ENCODE measurements at places on chromosomes 6 and 20. TPM values are rescaled to one million over a fixed set of nuclear protein-coding genes. Genes with fewer than 3 reads are reported as not detected.
A peak's percentile ranks its signal among the peaks of the same experiment; 100 is the strongest.

Gene HLA-DRB1
- 27.3 TPM for total RNA-seq

Gene FKBP1C
- not detected for total RNA-seq

GRCh38 chr6:47663462-47664216 lies 34.7 kb upstream of the ADGRF4 start:
- DNase-seq, result no peak

Gene C20orf96
- 8.3 TPM for total RNA-seq

GRCh38 chr6:32947552-32948465 lies 5.1 kb downstream of the HLA-DMA start:
- DNase-seq, result no peak

DNA sequence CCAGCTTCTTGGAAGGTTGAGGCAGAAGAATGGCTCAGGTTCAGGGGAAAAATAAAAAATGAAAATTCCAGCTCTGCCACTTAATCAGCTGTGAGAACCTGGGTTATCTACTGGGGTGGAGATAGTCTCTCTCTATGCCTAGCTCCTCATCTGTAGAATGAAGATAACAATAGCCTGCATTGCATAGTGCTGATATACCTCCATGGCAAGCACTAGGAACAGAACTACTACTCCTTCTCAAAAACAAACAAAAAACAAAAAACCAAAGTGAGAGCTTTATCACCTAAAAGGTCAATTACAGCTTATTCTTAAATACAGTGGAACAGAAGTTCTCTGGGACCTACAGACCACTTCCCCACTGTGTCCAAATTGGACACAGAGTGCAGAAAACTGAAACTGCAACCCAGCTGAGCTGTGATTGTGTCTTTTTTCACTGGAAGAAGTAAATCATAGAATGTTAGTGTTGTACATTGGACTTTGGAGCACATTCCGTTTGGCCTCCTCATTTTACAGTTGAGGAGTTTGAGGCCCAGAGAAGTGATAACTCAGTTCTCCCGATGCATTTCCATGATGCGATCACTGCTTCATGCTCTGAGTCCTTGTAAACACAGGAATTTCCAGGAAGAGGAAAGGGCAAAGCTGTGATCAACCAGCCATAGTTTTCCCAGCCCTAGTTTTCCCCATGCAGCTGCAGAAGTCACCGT lies 23.3 kb downstream of the MTFR2 start:
- DNase-seq, result no peak

GRCh38 chr20:7137395-7138151 lies 370.1 kb downstream of the BMP2 start:
- no peak for DNase-seq

GRCh38 chr6:147137986-147138385 lies 66.2 kb upstream of the STXBP5 start:
- no peak for DNase-seq

- no peak for DNase-seq
Measured at GRCh38 chr20:47776639-47777038, 8.6 kb downstream of the SULF2 start.

DNA sequence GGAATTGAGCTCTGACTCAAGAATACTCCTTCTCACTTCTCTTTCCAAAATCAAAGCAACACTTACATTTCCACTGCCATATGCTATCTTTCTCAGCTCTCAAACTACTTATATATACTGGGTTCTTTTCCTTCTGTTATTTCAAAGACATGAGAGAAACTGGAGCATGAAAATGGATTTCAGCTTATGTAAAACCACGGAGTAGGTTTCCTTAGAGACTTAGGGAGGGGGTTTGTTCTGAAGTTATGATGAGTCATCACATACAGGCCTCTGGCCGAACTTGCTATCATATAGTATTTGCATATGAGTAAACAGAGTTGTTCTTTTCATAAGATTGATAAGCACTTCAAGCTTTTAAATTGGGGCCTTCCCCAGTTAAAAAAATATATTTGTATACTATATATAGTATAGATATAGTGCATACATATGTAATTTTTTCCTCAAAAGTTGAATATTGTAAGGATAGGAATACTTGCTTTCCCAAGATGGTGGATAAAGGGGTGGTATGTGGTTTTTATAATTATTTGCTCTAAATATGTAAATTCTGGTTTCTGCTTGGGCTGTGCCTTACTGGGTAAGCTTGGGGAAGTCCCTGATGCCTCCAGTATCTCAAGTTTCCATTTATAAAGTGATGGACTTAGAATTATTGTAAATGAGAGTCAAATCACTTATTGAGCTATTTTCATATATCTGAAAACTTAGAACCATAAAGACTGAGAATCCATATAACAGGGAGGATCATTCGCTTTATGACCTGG lies 273.9 kb downstream of the RFPL4B start:
- DNase-seq, result no peak

DNA sequence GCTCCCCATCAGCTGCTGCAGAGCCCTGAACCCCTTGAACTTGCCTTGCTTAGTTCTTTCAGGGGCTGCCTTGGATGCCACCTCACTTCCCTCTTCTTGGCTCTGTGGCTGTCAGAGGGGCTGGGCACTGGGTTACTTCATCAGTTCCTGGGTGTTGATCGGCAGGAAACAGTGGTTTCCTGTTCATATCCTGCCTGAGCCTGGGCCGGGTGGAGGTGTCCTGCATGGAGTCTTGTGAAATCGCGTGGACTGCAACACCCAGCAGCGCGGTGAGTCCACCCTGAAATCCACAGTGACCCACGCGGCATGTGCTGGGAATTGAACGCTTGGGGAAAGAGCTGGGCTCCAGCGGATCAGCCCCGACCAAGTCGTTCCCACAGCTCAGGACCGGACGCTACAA lies 97.5 kb downstream of the CDH26 start:
- DNase-seq, result peak; percentile 41

Gene GPSM3
- total RNA-seq, result 10.3 TPM

Gene WFDC9
- total RNA-seq, result not detected

Gene NKX2-4
- total RNA-seq, result not detected

Gene HCK
- 4.6 TPM for total RNA-seq

DNA sequence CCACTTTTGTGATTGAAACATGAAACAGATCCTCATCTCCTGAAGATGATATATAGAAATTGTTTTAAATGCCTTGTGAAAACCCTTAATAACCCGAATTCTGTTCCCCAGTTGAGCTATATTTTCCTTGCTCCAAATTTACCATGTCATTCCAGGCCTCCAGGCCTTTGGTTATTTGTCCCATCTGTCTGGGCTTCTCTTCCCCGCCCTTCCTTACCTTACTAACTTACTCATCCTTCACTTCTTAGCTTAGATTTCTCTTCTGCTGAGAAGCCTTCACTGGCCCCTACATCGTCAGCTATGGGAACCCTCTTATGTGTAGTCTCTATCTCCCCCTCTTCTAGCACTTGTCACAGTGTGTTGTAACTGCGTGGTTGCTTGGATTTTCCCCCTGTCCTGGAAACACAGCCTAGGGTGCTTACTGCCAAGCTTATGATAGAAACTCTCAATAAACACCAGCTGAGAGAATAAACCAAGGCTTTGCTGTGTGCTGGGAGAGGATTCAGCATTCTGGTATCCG lies 68.6 kb downstream of the SGK1 start:
- DNase-seq, result no peak

Gene RTN4IP1
- 9.9 TPM for total RNA-seq

DNA sequence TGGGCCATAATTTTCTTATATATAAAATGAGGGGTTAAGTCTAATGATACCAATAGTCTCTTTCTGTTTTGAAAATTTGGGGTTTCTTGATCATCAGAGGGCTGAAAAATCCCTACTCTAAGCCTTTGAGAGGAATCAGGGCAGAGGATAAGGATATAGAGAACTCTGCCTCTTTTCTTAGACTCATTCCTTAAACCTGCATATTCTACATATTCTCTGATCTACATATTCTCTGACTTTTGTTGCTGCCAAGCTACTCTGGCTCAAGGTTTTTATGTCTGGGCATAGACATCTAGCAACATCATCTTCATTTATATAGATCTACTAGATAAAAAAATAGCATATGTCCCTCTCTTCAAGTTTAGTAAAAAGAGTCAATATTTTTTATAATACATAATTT lies 71.2 kb downstream of the FLRT3 start:
- no peak for DNase-seq

Gene HLA-C
- total RNA-seq, result 126 TPM

GRCh38 chr6:159169193-159169555 lies at the start of gene FNDC1:
FNDC1 (plus strand) TSS chr6:159169400; CDS start chr6:159169597, 197 bp downstream.
- no peak for DNase-seq

Gene TTLL9
- 4.0 TPM for total RNA-seq

Gene RHAG
- not detected for total RNA-seq

DNA sequence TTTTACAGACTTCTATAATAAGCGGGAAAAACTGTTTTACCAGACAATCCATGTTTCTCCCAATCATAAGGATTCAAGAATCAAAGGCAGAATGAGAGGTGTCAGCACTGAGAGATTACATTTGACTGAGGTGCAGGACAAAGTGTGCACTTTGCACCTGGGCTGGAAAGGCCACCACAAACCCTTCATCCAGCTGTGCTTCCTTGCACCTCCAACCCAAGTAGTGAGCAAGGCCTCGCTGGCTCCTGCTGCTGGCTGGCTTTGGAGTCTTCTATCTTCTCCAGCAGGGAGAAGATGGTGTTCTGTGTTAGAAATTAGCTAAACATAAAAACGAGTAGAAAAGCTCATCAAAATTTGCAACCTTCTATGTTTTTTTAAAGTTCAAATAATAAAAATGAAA lies 77.7 kb downstream of the CHD6 start:
- DNase-seq, result no peak

- DNase-seq, result no peak
Measured at GRCh38 chr6:422433-423054, 31.0 kb downstream of the IRF4 start.

GRCh38 chr6:159080217-159080976 lies 35.6 kb upstream of the TAGAP start:
- DNase-seq, result no peak

DNA sequence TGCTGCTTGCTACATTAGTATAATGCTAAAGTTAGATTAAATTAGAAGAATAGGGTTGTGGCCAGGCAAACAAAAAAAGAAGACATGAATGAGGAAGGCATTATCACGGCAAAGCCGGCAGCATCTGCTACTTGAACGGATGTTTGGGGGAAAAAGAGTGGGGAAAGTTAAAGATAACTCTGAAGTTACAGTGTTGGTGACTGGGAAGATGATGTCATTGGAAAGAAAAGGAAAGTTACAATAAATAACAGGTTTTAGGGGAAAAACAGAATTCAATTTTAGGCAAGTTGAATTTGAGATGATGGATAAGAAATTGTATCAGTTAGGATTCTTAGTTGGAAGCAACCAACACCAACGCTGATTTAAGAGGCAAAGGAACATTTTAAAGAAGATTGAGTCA lies 74.2 kb upstream of the NRN1 start:
- DNase-seq, result no peak

DNA sequence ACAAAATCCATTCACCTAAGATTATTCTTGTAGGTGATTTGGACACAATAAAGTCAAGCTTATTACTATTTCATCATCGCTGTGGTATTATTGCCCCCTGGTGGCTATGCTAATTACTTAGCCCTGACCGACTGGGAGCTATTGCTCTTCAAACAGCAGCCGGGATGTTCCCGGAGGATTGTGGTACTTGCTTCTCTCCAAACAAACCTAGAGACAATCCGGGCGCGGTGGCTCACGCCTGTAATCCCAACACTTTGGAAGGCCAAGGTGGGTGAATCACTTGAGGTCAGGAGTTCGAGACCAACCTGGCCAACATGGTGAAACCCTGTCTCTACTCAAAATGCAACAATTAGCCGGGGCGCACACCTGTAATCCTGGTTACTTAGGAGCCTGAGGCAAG lies 15.4 kb upstream of the STMND1 start:
- no peak for DNase-seq

DNA sequence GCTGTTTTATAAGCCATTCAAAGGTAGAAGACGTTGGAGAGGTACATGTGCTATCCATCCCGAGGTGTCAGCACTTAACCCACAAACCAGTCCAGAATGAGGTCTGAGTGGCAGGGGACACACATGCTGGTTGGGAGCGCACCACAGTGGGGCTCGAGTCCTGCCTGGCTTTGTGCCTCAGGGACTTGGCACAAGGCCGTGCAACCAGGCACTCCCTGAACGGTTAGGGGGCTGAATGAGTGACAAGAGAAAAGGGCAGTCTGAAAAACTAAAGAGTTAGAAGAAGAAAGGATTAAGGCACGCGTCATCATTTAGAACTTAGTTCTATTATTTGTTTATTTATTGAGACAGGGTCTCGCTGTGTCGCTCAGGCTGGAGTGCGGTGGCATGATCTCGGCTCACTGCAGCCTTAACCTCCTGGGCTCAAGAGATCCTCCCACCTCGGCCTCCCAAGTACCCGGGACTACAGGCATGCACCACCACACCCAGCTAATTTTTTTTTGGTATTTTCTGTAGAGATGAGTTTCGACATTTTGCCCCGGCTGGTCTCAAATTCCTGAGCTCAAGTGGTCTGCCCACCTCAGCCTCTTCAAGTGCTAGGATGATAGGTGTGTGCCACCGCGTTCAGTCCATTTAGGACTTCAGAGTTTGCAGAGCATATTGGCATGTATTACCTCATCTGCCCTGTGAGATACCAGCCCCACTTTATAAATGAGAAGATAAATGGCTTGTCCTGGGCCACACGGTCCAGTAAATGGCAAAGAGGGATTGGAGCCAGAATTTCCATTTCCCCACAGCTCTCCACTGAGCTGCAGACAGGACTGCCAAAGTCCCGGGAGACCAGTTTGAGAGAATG lies 47.4 kb upstream of the IRF4 start:
- DNase-seq, result no peak

GRCh38 chr6:2245877-2246863 lies 765 bp upstream of the GMDS start:
- no peak for DNase-seq

DNA sequence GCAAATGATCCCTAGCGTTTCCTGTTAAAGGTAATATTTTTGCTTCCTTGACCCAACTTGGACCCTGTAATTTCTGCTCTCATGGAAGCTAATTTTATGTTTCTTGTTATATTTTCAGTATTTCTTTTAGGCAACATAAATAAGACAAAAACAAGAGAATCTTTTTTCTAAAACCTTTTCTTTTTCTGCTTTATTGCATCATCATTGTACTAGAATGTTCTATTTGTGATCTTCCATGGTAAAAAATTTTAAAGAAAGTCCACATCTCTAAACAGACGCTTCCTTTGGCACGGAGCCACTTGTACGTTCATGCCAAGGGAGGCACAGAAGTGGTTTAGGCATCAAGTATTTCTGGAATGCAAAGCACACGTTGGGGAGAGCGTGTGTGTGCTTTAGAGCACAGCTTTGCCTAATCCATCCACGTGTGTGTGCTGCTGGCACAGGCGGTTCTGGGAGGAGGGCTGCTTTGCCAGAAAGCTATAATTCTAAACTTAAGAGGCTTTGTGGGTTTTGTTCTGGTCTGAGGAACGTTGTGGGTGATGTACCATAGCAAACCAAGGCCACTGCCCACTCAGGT lies 98.3 kb downstream of the SASH1 start:
- no peak for DNase-seq

DNA sequence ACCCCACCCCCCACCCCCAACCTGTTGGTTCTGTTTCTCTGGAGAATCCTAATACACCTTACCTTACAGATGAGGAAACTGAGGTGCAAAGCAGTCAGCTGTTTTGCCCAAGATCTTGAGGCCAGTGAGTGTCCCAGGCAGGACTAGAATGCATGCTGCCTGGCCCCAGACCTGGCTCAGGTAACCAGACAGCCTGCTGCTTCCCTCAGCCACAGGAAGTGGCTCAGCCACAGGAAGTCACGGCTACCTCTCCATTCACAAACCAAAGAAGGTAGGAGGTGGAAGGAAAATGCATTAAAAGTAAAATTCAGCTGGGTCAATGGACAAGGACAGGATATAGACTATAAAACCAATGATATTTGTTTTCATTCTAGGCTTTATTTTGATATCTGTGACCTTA lies 517.6 kb downstream of the CD83 start:
- no peak for DNase-seq

- no peak for DNase-seq
Measured at GRCh38 chr6:45483021-45483420, 105.3 kb upstream of the SUPT3H start.

GRCh38 chr6:34912715-34913464 lies 23.8 kb downstream of the ANKS1A start:
- DNase-seq, result no peak

Gene SLC22A2
- not detected for total RNA-seq
